ENCODE measurements at places on chromosomes 7 and 10.

GRCh38 chr7:144037414-144038035, 11.2 kb upstream of the OR2A5 start:
- DNase-seq, result no peak

DNA sequence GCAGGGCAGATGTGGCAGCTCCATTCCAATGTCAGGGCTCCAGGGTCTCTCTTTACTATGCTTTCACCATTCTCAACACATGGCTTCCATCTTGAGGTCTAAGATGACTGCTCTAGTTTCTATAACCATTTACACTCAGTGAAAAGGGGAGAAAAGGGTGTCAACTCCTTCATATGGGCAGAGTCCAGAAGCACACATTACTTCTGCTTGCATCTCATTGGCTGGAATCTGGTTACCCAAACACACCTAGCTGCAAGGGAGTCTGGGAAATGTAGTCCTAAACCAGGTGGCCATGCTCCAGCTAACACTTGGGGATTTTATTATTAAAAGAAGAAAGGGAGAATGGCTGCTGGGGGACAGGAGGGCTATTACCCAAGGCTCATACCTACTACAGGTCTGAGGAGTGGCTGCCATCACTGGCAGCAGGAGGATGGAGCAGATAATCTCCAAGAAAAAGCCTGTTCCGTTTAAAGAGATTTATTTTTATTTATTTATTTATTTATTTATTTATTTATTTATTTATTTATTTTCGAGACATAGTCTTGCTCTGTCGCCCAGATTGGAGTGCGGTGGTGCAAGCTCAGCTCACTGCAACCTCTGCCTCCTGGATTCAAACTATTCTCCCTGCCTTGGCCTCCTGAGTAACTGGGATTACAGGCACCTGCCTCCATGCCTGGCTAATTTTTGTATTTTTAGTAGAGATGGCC, 29.1 kb upstream of the LBX1 start:
- no peak for DNase-seq

DNA sequence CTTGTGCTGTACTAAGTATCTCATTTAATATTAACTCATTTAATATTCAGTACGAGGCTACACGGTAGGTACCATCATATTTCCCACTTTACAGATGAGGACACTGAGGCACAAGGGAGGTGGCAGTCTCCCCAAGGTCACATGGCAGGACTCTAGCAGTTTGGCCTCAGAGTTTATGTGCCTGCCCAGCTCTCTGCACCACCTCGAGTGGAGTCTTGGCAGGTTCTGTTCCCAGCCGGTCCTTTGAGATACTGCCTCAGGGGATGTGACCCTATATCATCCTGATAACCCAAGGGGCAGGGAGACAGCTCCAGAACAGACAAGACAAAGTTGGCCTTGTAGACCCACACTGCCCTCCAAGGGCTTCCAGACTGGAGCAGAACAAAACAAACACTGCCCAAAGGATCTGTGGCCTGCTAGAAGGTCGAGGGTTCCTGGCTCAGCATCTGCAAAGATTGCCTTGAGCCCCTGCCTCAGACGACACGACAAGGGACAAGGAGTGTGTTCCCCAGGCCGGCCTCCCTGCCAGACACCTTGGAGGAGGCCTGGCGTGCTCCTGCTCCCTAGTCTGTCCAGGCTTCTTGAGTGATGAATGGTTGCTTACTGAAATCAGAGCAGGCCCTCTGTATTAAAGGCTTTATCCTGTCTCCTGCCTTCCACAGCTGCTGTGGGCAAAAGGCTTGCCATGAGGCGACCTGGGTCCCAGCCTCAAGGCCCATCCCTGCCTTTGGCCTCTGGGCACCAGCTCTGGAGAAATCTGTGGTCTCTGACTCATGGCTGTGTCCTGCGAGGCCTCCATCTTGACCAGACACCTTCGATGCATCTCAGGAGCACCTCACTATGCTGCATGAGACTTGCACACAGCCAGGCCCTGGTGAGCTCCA, 3.9 kb upstream of the PWWP2B start:
- DNase-seq, result no peak

DNA sequence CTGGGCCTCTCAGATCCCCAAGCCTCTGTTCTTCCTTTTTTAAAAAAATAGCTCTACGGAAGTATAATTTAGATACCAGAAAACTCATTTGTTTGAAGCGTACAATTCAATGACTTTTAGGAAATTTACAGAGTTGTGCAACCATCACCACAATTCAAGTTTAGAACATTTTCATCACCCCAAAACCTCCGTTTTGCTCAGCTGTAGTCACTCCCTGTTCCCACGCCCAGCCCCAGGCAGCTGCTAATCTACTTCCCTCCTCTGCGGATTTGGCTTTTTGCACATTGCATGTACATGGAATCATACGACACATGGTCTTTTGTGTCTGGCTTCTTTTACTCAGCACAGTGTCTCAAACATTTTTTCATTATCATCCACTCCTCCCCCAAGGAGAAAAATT, 229.2 kb downstream of the TCF7L2 start:
- no peak for DNase-seq

DNA sequence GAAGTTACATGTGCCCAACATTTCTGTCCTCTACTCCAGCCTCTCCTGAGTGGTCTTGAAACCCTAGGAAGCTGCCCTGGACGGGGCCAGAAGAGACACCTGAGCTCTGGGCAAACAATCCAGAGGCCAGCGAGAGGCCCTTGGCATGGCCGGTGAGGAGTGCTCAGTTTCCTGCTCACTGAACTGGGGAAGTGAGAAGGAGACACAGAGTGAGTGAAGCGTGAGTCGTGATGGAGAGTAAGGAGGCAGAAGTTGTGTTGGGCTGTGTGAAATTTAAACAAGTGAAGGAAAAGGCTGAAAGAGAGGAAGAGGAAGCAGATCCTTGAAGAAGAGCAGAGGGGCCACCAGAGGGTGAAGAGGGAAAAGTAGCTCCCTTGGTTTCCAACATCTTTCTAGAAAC, 73.2 kb downstream of the WNT2 start:
- DNase-seq, result no peak

GRCh38 chr7:93027044-93027443, 90.7 kb downstream of the SAMD9 start:
- DNase-seq, result no peak

GRCh38 chr7:114922652-114923402, 933 bp downstream of the MDFIC start:
- no peak for DNase-seq

- DNase-seq, result no peak
Observed at GRCh38 chr10:129174232-129175014, 292.6 kb upstream of the MGMT start.

DNA sequence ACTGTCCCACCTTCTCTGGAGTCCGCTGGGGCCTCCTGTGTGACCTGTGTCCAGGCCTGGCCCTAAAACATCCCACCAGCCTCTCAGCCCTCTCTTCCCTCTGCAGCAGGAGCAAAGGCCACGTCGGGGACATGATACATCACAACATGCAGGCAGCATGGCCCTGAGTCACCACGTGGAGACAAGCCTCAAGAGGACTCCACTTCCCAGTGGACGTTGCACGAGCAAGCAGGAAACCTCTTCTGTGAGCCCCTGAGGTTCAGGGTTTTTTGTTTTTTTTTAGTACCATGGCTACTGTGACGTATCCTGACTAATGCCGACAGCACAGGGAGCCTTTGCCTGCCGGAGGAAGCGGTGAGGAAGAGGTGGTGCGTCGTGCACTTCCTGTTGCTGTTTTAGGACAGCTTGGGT, 165.9 kb downstream of the DNAJB6 start:
- DNase-seq, result no peak

GRCh38 chr10:490891-491571, 198.4 kb downstream of the DIP2C start:
- no peak for DNase-seq

- DNase-seq, result no peak
Observed at GRCh38 chr10:9296190-9296589, 1241.7 kb downstream of the GATA3 start.

GRCh38 chr7:13933536-13933935, 55.9 kb downstream of the ETV1 start:
- DNase-seq, result no peak

GRCh38 chr7:2567679-2568278, 9.0 kb downstream of the IQCE start:
- DNase-seq, result no peak

GRCh38 chr10:9015005-9015404, 960.5 kb downstream of the GATA3 start:
- no peak for DNase-seq

DNA sequence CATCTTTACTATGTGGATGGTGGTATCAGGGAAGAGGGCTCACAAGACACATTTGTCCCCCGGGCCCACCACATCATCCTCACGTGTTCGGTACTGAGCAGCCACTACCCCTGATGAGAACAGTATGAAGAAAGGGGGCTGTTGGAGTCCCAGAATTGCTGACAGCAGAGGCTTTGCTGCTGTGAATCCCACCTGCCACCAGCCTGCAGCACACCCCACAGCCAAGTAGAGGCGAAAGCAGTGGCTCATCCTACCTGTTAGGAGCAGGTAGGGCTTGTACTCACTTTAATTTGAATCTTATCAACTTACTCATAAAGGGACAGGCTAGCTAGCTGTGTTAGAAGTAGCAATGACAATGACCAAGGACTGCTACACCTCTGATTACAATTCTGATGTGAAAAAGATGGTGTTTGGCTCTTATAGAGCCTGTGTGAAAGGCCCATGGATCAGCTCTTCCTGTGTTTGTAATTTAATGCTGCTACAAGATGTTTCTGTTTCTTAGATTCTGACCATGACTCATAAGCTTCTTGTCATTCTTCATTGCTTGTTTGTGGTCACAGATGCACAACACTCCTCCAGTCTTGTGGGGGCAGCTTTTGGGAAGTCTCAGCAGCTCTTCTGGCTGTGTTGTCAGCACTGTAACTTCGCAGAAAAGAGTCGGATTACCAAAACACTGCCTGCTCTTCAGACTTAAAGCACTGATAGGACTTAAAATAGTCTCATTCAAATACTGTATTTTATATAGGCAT, 9.1 kb upstream of the CSGALNACT2 start:
- DNase-seq, result no peak

DNA sequence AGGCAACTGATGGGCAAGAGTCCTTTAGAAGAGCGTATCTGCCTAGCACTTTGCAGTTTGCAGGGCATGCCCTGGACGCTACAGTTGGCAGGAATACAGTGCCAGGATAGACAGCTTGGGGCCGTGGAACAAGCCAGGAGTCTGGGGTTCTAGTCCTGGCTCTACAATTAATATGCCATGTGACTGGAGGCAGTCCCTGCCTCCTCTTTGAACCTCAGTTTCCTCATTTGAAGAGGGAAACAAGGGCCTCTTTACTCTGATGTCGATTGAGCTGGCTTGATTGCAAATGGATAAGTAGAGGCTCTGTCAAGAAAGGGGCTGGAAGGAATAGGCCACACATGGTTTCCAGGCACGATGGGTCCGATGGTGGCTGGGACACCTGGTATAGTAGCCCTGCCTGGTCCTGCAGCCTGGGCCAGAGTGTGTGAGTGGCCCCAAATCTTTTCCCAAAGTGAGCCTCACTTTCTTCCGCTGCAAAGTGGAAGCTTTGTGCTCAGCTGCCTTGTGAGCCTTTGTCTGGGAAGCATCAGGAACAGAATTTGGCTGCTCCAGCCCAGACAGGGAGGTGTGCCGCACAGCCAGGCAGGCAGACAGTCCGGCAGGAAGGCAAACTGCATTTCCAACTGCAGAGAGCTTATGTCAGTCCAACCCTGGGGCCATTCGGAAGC, 111.4 kb upstream of the PPIF start:
- DNase-seq, result no peak

DNA sequence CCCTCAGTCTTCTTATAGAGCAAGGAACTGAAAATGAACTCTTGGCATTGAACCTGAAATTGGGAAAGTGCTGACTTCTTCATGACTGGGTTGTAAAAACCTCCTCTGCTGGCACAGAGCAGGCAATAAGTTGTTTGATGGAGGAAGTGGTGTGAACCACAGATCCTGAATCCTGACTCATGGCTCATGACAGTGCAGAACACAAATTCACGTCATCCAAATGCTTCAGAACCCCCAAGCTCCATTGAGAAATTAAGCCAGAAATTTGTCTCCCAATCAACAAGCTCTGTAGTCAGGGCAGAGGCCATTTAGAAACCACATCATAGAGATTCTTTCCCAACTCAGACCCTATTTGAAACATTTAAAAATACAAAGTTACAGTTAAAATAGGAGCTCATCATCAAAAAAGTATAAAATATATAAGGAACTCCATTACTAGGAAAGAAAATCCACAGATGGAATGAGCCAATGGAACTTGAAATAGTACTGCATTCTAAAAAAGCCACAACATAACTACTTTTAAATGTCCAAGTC, 10.3 kb upstream of the STK17A start:
- no peak for DNase-seq

DNA sequence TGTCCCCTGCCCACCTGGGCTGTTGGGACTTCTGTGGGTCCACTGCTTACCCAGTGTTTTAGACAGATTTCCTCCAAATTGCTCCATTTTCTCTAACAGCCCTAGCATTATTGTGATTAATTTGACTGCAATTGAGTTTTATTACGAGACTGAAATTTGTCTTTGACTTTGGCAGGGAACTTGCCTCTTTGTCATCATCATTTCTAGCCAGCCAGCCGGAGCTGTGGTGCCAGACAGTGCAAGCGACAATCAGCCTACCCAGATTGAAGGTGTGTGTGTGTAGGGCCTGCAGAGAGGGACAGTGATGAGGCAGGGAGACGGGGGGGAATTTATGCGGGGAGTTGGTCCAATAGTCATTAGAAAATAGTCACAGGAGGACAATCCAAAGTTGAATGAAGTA, 743.0 kb downstream of the NRG3 start:
- no peak for DNase-seq

DNA sequence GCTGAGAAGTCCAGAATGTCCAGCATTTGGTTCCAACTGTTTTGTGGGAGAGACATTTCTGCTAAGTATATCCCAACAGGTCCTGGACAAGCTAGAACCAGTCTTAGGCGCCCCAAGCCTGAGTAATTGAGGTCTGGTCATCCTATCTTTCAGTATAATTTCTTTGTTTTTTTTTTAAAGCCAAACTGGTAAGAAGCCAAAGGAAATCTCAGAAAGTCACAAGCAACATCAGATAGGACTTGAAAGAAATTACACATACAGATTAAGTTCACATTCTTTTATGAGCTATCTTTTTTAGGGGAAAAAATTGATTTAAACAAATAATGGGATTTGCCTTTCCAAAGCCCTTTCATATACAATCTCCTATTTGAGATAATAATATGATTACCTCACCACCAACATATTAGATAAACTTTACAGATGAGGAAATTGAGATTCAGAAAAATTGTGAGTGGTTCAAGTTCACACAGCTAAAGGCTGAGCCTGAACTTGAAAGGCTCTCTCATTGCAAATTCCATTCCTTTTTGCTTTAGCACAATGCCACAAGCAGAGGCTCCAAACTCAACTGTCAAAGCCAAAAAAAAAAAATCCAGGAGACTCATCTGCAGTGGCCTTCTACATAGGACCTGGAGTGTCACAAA, 15.0 kb downstream of the PDLIM1 start:
- no peak for DNase-seq

DNA sequence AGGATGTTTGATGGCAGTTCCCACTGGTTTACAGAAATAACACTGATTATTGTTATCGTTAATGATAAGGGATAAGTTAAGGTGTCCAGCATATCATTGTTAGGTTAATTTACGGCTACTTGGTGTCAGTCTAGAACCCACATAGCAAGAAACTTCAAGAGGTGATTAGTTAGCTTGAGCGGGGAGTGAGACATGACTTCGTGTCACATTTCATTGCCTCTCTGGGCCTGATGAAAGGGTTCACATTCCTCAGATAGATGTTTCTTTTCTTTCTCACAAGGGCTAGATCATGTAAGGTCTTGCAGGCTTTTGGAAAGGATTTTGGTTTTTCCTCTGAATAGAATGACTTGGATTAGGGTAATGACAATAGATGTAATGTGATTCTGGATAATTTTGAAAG, 26.7 kb downstream of the WAC start:
- DNase-seq, result no peak

- no peak for DNase-seq
Observed at GRCh38 chr10:76922666-76923065, 714.9 kb downstream of the KCNMA1 start.
